ENCODE measurements at places on chromosomes 3 and 15. TPM values are rescaled to one million over a fixed set of nuclear protein-coding genes. Genes with fewer than 3 reads are reported as not detected.

The SPINK8 gene
- not detected for total RNA-seq

The ZCWPW2 gene
- total RNA-seq, result not detected

The GHSR gene
- total RNA-seq, result not detected

The IL17RC gene
- total RNA-seq, result 14.8 TPM

The ARNT2 gene
- 7.4 TPM for total RNA-seq

The SLC15A2 gene
- total RNA-seq, result not detected

The FRMD4B gene
- 5.1 TPM for total RNA-seq

Data from MG63 (cell line).